ENCODE measurements at places on chromosomes 6 and 20.

DNA sequence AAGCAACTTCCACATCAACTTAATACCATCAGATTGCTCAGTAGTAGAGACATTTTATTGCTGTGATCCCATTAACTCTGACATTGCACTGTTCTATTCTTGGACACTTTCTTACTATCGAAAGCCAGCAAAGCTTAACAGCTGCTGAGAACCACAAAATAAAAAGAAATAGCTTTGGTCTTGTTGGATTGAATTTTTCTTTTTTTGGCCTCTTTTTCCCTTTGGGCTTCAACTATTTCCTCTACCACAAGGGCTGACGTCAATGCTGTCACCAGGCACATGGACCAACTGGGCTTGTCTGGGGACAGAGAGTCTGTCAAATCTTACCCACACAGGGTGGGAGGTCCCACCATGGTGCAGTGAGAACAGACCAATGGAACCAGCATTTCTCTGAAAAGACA lies 63.4 kb upstream of the ENPP5 start:
- DNase-seq: no peak

GRCh38 chr6:43933148-43933885 lies 163.3 kb downstream of the VEGFA start:
- no peak for DNase-seq

DNA sequence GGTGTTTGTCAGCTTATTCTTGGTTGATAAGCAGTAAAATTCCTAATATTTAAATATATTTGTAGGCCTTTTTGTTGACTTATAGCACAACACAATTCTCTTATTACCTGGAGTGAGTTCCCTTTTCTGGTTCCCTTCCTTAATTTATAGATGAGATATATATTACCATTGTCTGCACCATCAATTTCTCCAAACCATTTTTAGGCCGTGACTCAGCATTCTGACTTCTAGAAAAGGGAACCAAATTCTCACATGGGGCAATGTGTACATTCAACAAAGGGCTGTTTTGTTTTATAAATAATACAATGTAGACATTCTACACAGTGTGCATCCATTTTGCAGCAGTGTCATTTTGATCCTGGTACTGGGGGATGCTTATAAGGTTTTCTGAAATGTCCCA lies 52.8 kb downstream of the NCOA7 start:
- DNase-seq: no peak

- no peak for DNase-seq
These were observed 91.7 kb downstream of the CLIC5 start for GRCh38 chr6:45923831-45924391.

DNA sequence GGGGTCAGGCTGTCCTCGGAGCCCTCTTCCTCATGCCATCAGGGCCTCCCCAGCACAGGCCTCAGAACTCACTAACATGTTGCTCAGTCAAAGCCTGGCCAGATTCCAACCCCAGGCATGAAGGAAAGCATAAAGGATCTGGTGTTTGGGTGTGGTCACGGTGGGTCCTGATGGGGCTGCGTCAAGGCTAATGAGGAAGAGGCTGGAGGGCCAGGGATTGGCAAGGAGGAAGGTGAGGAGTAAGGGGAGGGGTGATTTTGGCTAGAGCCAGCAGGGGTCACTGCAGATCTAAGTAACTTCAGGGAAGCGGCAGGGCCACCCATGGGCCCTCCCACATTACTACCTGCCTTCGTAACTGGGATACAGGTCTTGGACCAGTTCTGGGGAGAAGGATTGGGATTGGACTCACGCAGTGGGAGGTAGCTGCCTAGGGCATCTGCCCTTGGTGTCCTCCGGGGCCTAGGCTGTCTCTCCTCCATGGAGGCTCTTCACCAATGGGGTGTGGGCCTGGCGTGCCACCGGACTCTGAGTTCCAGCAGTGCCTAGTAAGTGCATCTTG lies 36.2 kb upstream of the MRPS18A start:
- peak; percentile 39 for DNase-seq

DNA sequence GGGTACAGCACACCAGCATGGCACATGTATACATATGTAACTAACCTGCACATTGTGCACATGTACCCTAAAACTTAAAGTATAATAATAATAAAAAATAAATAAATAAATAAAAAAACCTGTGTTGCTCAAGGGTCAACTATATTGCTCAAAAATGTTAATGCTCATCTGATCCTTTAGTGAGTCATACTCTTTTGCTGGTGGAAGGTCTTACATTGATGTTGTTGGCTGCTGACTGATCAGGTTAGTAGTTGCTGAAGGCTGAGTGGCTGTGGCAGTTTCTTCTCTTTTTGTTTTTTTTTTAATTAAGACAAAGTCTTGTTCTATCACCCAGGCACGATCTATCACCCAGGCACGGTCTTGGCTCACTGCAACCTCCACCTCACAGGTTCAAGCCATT lies 29.6 kb upstream of the SMIM26 start:
- no peak for DNase-seq

GRCh38 chr6:75759207-75759606 lies 10.2 kb downstream of the MYO6 start:
- no peak for DNase-seq

- DNase-seq: no peak
These were observed 38.5 kb downstream of the FBXL4 start for GRCh38 chr6:98909236-98909635.

DNA sequence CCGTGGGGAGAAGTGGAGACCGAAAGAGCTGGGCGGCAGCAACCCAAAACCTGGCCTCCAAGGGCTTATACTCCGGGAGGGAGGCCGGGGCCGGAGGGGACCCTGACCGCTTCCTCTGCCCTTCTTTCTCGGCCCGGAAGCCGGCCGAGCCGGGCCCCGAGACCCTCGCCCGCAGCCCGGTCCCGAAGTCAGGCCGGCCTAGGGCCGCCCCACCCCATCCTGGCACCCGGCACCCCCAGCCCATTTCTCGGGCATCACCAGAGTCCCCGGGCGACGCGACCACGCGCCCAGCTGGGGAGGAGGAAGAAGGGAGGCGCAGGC lies 572 bp upstream of the ZDHHC14 start:
- no peak for DNase-seq

DNA sequence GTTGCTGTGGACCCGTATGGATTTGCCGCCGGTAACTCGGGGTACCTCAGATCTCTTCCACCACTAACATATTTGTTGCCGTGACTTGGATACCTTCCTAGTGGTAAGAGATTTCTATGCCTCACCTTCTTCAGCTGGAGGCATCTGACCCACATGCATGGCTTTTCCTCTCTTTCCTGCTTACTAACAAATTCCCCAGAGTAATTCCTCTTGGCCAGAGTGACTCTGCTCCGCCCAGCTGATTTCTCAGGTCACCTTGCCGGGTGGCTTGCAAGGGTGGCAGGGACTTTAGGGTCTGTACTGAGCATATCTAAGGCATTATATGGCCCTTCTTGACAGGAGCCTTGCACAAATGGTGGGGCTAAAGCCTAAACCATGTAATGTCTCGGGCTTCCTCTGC lies 38.2 kb downstream of the FAM184A start:
- no peak for DNase-seq

DNA sequence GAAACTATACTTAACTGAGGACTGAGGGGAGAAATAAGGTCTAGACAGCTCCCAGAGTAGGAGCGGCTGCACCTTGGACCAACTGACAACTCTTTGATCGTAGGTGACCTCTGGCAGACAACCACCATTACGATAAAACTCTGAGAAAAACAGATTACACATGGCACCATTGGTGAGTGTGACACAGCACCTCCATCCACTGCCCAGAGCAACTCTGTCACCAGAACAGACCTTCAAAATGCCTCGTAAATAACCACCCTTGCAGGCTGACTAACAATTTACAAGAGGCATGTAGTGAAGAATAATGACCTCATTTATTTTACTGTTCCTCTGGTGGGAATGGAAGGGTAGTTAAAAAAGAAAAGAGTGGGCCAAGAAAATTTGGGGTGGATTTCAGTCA lies 64.2 kb downstream of the F13A1 start:
- DNase-seq: no peak

- DNase-seq: no peak
These were observed 62.7 kb downstream of the LRRC1 start for GRCh38 chr6:53857318-53858094.

- DNase-seq: peak; percentile 97
These were observed 143.7 kb upstream of the PTPN1 start for GRCh38 chr20:50366270-50367103.

GRCh38 chr6:135006386-135006914 lies 48.2 kb downstream of the HBS1L start:
- DNase-seq: no peak

GRCh38 chr6:118865100-118865391 lies 28.9 kb upstream of the ASF1A start:
- DNase-seq: no peak

GRCh38 chr20:10282979-10283456 lies 64.4 kb downstream of the SNAP25 start:
- DNase-seq: no peak

- DNase-seq: no peak
These were observed 497.2 kb upstream of the JARID2 start for GRCh38 chr6:14748679-14749078.

DNA sequence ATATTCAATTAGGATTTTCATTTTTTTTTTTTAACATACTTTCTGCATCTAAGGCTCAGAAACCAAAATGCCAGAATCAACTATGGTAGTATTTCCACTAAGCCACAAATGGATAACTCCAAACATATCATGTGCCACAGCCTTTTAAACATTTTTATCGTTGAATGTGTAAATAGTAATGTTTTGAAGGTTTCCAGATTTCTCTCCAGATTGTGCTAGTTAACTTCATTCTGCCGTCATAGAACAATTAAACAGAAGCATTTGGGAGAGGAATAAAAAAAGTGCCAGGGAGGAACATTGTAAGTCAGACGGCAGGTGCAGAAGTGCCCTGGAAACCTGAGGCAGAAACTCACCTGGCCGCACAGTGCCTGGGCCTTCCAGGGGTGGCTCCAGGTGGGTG lies 23.6 kb downstream of the SMOC2 start:
- DNase-seq: no peak

- no peak for DNase-seq
These were observed 3.2 kb downstream of the GFOD1 start for GRCh38 chr6:13484138-13484708.

DNA sequence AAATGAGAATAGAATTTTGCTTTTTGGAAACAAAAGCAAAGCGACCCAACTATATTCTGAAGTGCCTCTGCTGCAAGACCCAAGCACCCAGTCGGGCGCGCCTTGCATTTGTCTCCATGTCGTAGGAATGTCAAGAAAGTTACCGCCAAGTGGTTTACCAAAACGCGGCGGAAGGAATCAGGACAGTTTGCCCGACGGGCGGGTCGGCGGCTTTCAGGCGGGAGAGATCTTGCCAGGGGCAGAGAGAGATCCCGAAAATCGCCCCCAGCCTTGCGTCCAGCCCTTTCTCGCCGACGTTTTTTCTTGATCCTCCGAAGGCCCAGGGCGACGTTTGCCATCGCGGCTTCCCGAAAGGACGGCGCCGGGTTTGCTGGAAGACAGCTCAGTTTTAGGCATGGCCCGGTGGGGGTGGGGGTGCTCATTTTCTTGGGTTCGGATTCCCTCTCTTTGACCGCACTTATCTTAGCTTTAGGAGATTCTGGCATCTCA lies 4.0 kb upstream of the LIN28B start:
- no peak for DNase-seq

- DNase-seq: no peak
These were observed 141.3 kb downstream of the PREX1 start for GRCh38 chr20:48686238-48687116.

DNA sequence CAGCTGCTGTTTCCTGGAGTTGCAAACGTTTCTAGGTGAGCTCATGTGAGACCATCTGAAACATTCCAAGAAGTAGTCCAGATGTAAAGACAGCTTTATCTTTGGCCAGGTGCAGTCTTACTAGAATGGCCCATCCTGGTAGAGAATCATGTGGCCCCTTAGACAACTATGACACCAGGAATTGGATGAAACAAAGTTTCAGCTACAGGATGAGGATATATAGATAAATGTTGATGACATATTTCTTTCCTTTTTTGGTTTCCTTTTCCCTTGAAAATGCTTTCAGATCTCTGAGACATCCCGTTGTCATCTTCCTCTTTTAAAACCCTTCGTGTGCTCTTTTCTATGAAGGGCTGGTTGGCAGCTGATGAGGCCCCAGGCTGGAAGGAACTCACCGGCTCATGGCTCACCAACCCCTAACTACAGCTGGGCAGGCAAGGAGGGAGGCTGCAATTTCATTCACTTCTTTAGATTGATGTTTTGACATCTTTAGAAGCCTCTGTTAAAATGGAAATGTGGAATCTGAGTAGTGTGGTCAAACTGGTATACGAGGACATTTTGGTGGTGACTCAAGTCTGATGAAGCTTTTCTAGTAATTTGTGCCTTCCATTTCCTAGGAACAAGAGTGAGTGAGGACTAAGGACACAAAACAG lies 167.9 kb upstream of the TNFAIP3 start:
- DNase-seq: no peak

DNA sequence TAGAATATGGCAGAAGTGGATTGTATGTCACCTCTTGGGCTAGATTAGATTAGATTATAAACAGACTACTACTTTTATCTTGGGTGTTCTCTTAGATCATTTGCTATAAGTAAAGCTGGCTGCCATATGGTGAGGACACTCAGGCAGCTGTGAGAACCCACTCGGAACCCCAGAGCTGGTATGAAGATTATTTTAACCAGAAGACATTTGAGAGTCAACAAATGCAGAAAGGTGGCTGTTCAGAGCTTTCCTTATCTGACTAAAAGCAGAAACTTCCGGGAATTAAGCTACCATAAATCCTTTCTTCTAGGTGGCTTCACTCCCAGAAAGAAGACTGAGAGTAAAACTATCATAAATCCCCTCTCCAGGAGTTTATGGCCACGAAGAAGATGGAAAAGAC lies 91.9 kb downstream of the RNGTT start:
- no peak for DNase-seq

DNA sequence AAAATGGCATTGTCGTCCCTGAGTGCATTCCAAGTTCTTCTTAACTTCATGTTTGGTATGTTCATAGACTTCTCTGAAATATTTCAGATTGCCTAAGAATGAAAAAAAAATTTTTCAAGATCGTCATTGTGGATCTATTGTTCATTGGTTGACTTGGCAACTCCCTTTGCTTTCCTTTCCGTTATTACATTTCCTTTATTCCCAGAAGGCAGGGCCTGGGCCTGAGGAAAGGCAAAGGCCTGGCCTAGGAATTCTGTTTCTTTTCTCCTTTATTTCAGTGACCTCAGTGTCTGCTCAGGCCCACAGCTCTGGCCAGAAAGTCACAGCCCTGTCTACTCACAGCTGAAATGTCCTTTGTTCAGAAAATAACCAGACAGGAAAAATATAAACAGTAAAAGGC lies 401.6 kb upstream of the PLCB4 start:
- DNase-seq: no peak

- no peak for DNase-seq
These were observed 253.8 kb downstream of the TBC1D7 start for GRCh38 chr6:13074415-13075140.

DNA sequence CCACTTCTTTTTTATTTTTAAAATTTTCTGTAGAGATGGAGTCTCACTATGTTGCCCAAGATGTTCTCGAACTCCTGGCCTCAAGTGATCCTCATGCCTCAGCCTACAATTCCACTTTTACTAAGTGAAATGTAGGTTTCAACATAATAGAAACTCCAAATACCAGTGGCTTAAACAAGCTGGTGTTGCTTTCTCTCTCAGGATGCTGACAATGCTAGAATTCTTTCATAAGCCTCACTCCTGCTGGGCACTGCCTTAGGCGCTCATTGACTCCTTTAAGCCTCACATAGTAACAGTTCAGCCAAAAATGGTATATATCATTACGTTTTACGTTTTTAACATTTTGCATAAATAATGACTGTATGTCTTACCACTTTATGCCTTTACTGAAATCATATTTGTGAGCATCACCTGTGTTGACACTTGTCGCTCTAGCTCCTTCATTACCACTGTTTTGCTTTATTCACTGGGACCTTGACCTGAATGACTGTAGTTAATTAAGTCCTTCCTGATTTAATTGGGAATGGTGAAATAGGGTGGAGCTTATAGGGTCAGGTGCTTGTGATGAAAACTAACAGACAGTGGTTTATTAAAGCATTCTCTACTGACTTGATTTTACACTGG lies 3.9 kb upstream of the CST9 start:
- DNase-seq: no peak
